ENCODE measurements at places on chromosomes 2 and 18.

GRCh38 chr18:50190926-50191325 lies 4.0 kb downstream of the MYO5B start:
- no peak for DNase-seq

DNA sequence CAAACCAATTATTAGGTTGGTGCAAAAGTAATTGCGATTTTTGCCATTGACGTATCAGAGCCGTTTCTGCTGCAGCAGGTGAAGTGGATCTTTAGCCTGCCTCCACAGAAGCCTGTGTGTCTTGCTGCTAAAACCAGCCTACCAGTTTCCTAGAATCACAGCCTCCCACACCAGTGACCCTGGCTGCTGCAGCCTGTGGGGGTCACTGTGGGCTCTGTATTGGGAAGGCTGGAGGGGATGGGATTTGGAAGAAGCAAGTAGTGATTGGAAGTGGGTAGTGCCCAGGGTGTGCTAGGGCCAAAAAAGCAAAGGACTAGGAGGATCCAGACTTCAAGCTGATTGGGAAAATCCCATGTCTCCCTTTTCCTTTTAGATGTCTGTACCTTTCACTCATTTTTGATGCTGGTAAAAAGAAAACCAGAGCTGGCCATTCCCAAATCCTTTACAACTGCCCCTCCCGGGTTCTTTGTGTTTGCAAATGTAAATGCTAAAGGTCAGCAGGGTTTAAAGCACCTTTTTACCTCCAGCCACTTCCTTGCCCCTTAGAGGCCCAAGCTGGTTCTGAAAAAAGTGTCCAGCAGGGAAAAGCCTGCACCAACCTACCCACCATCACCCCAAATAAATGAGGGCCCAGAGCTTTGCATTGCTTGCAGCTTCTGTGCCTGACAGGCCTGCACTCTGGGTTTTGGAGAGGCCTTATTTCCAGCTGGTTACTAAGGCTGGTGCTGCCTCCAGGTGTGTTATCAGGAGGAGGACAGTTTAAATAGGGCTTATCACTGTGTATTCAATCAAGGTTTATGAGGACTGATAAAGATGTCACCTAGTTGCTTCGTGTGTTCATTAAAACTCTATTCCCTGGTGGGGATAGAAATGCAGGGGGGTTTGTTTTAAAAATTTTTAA lies 172.0 kb downstream of the MIB1 start:
- no peak for DNase-seq

DNA sequence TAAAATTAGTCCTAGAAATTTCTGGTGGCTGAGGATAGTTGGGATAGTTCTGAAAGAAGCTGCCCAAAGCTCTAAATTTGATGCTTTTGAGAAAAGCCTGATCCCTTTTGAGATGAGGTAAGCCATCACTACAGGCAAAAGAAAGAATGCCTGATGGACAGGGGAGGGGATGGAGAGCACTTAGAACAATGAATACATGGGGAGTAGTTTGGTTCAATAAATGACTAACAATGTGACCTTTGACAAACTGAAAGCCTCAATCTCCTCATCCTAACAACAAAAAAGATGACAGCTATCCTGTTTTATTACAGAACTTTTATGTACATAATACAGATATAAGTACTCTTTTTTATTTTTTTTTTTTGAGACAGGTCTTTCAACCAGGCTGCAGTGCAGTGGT lies 42.7 kb downstream of the GFPT1 start:
- DNase-seq = no peak

DNA sequence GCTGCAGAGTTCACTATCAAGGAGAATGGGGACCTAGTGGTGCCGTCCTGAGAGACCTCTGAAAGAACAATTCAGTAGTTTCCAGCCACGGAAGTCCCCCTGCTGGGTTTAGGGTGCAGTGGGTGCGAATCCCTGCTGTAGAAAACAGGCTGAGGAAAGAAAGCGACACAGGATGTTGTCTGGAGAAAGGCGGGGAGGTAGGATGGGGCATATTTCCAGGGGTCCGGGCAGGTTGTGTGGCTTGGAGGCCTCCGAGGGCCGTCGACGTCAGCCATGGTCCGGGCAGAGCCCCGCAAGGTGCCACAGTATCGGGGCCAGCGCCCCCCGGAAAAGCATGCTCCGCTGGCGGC lies 807 bp upstream of the CREB1 start:
- peak; percentile 31 for DNase-seq

DNA sequence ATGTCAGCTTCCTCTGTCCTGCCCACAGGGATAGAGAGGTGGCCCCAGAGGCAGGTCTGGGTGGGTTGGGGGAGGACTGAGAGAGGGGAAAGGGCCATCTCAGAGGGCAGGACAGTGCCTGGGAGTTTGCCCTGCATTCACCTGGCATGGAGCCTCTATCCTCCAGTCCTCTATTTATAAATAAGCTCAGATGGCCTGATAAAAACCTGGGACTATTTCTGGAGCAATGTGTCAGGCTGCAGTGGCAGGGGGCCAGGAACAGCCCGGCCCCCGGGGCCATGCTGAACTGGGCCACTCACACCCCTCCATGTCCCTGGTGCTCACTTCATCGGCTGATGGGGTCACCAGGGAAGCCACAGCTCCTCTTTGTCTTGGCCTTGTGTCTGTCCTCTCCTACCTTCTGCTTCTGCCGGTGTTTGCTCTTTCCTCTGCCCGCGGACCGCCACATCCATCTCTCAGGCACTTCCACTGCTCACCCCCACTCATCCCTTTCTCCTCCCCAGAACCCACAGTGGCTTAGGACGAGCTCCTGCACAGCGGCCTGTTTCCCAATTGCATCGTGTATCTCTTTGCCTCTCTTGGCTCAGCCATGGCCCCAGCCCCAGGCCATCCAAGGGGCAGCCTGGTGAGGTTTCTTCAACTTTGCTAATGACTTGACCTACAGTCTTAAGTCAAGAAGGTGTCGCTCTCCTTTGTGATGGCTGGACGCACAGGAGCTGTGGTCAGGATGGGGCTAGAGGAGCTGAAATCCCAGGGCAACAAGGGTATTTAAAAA lies 38.8 kb downstream of the SCTR start:
- no peak for DNase-seq

DNA sequence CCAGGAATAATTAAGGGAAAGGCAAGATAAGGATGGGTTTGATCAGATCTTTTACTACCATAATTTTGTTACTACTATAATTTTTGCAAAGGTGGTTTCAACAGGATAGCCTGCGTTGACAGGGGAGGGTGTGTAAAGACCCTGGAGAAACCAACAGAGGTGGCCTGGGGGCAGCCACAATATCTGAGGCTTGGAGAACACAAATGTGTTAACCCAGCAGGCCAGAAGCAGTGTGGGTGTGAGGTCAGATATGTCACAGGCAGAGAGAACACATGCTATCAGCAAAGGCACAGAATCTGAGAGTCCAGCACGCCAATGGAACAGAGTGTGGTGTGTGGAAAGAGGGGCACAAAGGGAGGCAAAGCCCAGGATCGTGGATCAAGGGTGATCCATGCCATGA lies 399.4 kb upstream of the TRIB2 start:
- DNase-seq = no peak

- no peak for DNase-seq
Observed at GRCh38 chr2:159153063-159153462, 133.4 kb downstream of the WDSUB1 start.

DNA sequence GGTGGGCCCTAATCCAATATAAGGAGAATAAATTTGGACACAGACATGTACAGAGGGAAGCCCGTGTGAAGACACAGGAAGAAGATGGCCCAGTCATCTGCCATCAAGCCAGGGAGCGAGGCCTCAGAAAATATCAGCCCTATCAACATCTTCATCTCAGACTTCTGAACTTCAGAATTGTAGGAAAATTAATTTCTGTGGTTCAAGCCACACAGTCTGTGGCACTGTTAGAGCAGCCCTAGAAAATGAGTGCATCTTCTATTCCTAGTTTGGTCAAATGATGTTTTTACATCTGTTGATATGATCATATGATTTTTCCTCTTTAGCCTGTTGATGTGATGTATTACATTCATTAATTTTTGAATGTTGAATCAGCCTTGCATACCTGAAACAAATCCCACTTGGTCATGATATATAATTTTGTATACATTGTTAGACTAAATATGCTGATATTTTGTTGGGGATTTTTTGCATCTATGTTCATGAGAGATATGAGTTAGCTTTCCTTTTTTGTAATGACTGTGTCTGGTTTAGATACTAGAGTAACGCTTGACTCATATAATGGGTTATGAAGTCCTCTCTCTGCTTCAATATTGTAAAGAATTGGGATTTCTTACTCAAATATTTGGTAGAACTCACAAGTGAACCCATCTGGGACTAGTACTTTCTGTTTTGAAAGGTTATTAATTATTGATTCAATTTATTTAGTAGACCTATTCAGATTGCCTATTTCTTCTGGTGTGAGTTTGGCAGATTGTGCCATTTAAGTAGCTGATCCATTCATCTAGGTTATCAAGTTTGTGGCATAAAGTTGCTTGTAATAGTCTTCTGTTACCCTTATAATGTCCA lies 451.4 kb downstream of the EIPR1 start:
- DNase-seq = no peak

DNA sequence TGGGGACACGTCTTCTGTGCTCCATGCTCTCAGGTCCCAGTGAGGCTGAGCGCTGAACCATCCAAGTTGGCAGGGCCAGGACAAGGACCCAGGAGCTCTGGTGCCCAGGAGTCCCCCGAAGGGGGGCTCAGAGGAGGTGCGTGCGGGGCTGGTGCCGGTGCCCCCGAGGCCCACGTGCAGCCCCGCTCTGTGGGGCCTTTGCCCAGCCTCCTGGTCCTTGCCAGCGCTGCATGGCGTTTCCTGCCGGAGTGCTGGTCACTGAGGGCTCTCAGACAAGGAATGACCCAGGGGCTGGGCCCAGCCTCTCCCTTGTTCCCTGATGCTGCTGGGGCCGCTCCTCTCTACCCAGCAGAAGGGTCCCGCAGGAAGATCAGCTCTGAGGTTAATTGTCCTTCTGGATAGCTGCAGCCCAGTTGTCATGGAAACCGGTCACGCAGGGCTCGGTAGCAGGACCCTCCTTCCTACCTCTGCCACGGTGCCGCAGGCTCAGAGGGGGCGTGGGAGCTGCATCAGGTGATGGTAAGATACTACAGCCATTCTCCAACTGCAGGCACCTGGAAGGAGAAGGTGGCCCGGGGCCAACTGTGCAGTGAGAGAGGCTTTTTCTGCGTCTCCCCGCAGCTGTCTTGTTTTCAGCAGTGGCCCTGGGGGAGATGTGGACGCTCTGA lies 64.5 kb downstream of the RRM2 start:
- no peak for DNase-seq

DNA sequence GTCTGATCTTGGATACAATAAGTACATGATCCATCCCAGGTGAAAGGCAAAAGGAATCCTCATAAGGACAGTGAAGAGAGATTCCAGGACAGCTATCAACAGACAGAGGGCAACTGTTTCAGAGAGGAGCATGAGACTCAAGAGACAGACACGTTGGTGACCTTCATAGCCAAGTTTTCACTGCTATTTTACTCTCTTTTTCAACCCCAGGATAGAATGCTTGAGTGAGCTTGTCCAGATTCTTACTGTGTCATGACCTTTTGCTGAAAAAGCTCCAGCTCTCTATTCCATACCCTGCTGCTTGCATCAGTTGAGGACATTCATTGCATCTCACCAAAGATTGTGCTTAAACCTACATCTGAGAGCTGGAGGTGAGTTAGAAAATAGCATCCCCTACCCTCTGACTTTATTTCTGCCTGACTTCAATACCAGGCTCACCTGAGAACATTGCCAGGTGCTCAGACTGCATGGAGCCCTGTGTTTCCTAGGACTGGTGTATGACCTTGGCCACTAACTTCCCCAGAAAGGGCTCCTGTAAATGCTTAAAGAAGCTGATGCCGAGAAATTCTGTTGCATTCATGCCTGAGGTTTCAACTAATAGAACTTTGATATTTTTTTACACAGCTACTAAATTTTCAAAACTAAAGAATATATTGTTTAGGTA lies 70.4 kb upstream of the TMEM17 start:
- no peak for DNase-seq

GRCh38 chr2:132449868-132450267 lies 33.3 kb downstream of the GPR39 start:
- no peak for DNase-seq

- DNase-seq = peak; percentile 88
Observed at GRCh38 chr2:230666885-230667712, 45.5 kb upstream of the CAB39 start.

DNA sequence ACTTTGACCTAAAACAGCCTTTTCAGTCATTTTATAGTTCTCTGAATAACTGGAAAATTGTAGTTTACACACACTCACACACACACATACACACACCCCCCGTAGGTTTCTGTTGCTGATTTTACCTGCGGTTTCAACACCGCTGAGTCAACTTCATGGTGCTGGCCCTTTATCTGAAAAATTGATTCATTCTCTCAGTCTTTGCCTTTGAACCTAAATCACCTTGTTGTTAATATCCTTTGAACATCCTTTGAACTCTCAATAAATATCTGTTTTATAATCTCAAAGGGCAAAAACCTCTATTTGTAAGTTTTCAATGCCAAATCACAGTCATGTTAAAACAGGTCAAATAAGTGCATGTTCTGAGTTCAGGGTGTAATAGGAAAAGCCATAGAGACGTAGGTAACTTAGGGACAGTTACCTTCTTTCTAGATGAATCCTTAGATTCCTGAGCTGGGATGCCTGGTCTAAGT lies 109.0 kb upstream of the BZW1 start:
- DNase-seq = no peak

GRCh38 chr18:24989760-24990593 lies 362.0 kb downstream of the ZNF521 start:
- DNase-seq = no peak

DNA sequence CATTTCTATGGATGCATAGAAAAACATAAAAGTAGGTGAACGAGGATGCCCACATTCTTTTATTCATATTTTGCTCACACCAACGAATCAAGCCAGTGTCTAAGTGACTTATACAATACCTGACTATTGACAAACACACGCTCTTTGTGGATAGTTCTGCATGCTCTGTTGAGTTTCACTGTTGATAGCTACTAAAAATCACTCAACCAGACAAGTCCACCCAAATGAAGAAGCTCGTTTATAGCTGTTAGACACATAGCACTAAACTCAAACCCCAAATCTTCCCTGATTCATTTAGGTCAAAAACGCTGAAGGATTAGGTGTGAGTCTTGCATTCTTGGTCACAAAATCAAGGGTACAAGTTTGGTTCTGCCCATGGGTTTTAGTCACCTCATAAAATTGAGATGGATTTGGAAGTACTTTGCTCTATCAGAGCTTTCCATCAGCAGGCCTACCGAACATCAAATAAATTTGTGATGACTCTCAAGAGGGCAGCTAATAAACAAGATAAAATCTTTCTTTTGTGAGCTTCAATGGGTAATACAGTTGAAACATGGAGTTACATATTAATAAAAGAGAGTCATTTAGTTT lies 92.7 kb upstream of the ETAA1 start:
- no peak for DNase-seq

GRCh38 chr2:53859206-53860181 lies at the start of gene GPR75:
Gene GPR75, minus strand, starts transcription at chr2:53859967. Its CDS starts 5,211 bp downstream, at chr2:53854756.
- no peak for DNase-seq

DNA sequence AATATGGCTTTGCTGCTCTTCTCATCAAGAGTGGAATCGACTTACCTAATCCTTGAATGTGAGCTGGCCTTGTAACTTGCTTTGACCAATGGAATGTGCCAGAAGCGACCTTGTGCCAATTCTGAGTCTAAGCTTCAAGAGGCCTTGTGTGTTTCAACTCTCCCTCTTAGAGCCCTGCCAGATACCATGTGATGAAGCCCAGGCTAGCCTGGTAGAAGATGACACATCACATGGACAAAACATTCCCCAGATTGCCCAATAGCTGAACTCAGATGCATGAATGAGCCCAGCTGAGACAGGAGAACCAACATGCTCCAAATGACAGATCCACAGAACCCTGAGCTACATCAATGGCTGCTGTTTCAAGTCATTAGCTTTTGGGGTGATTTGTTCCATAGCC lies 4.2 kb upstream of the KLHL14 start:
- DNase-seq = no peak

- DNase-seq = no peak
Observed at GRCh38 chr2:215692387-215693079, 256.7 kb upstream of the FN1 start.

- peak; percentile 5 for DNase-seq
Observed at GRCh38 chr2:234203135-234203984, 152.9 kb downstream of the SPP2 start.

All from suppressor macrophage (primary cell).